ENCODE measurements at places on chromosomes 4 and X. TPM values are rescaled to one million over a fixed set of nuclear protein-coding genes. Genes with fewer than 3 reads are reported as not detected.

Gene ARSJ
- 7.1 TPM for total RNA-seq

Gene NPNT
- not detected for total RNA-seq

- DNase-seq, result no peak
Measured at GRCh38 chrX:69366183-69366582, 137.9 kb upstream of the NALF2 start.

- peak; percentile 53 for DNase-seq
Measured at GRCh38 chr4:52852711-52853110, 9.4 kb upstream of the RASL11B start.

Data from RPMI7951 (cell line).